ENCODE measurements at places on chromosomes 6 and 20.

DNA sequence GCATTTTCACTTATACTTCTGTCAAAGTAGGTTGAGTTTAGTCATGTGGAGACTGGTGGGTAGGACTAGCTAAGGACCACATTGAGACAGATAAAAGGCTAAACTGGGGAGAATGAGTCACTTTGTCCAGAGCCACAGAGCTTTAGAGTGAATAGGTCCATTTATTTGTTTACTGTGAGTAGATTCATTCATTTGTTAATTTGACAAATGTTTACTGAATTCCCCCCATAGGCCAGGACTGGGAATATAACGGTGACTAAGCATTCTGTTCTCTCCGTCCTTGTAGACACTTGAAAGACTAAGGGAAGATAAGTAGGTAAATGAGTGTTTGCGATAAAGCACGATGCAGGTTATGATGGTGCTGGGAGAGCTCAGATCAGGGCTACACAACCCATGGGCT is 699.7 kb upstream of the ID4 start:
- no peak for DNase-seq

DNA sequence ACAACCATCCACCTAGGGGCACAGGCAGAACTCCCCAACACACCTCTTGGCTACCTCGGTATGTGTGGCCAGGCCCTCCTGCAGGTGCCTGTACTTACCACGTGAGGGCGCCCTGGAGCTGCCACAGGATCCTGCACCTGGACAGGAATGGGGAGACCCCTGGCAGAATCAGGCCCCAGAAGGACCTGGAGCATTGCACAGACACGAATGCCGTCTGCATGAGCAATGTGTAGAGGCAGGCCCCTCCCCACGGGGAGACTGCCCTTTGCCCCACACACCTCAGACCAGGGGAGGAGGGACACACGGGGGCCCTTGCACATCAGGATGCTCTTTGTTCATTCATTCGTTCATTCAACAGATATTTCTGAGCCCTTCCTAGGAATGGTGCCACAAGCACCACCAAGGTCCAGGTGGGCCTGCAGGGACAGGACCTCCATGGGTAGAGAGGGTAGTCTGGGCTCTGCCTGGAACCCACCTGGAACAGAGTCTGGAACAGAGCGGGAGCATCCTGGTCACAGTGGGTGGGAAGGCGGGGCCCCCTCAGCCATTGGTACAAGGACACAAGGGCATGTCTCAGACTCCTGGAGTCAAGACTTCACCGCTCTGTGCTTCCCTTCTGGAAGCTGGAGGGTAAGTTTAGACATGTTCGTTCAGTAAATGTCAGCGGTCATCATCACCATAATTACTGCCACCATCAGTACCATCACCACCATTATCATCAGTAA is 32.3 kb downstream of the YTHDF1 start:
- peak; percentile 44 for DNase-seq

DNA sequence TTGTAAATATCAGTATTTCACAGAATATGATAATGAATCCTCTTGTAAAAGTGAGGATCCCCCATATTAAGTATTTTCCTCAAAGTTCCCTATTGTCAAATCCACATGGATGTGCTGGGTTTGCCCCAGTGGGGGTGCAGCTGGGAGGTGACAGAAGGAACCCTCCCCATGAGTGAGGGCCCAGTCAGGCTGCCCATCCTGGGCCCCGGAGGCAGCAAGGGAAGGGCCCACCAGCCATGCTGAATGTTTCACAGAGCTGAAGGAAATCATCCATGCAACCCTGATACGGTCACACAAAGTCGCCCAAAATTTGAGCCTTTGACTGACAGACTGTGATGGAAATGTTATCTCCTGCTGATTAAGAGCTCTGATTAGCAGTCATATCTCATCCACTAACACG is 39.7 kb downstream of the FRMD1 start:
- DNase-seq, result no peak

GRCh38 chr6:42093582-42094329 is 43.4 kb downstream of the TAF8 start:
- DNase-seq, result no peak

DNA sequence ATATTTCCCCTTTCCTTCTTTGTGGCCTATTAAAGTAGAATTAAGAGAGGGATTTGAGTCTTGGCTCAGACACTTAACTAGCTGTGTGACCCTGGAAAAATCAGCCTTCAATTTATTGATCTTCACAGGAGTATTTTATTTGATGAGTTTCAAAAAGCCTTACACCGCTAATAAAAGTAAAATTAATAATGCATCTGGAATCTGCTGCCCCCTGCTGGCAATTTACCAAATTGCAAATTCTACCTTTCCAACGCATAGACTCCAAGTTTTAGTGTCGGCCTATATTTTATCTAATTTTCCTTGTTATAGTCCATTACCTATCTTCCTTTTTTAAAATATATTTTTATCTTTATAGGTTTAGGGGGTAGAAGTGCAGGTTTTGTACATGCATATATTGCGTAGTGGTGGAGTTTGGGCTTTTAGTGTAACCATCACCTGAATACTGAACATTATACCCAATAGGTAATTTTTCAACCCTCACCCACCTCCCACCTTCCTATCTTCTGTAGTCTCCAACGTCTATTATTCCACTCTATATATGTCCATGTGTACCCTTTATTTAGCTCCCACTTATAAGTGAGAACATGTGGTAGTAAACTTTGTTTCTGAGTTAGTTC is 46.3 kb downstream of the GOPC start:
- peak; percentile 56 for DNase-seq

DNA sequence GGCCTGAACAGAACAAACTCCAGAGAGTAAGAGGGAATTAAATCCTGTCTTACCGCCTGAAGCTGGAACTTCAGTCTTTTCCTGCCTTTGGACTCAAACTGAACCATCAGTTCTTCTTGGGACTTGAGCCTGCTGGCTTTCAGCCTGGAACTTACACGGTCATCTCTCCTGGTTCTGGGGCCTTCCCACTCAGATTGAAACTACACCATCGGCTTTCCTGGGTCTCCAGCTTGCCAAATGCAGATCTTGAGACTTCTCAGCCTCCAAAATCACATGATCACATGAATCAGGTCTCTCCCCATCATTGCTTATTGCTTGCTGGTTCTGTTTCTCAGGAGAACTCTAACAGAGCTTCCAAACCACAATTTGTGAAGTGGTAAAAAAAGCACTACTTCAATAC is 276.3 kb downstream of the KIF16B start:
- DNase-seq, result no peak

DNA sequence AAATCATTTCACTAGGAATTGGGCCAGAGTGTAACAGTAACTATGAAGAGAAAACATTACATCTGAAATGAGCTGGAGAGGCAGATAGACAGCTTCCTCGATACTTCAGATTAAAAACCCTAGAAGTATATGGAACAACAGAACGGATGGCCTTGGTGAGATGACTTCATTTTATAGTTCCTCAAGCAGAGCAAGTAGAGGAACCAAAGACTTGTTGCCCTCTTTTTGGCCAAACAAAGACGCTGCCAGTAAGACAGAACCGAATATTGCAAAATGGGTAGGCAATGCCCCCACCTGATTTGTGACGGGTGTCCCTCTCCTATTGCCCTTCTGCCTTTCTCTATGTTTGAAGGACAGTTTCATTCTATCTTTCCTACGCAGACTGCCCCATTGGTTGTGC is 53.5 kb downstream of the AGPAT4 start:
- DNase-seq, result no peak

DNA sequence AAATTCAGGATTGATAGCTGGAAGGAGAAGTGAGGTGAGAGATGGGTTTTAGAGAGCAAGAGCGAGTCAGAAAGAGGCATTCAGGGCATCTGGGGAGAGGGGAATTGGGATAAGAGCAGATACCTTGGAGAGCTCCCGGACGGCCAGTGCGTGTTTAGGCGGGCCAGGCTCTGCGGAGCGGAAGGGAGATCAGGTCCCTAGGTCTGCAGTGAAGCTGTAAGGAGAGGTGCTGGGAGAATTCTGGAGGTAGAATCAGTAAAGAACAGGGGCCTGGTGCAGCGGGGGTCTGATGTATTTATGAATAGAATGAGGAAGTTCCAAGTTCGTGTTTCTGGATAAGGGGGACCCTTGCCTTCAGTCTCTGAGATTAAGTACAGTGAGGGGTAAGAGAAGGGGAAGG is 47.4 kb upstream of the FAM83D start:
- no peak for DNase-seq

DNA sequence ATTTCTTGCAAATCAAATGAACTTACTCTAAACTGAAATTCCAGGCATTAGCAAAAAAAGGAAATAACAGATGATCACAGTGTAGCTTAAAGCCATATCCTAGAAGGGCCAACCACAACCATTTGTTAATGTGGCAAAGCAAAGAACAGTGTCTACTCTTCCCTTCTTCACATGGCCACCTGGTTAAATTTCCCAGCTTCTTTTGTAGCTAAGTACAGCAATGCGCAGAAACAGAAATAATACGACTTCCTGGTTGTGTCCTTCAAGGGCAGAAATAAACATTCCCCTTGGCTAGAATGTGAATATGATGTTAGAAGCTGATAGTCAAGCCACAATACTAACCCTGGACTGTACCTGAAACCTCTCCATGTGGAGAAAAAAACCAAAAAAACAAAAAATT is 9.6 kb downstream of the SNX3 start:
- no peak for DNase-seq

DNA sequence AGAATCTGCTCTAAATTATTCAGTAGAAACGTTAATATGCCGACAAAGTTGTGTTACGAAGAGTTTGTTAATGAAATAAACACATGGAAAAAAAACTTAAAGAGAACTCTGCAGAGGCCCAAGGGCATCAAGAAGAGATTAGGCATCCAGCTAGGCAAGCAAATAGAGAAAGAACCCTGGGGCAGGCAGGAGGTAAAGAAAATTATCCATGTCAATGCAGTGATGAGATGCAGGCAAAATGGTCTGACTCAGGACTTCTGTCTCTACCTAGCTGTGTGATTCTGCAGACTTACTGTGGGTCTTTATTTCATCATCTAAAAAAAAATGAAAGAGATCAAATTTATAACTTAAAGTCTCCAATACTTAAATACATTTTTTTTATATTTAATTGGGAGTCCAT is 448.0 kb downstream of the HAO1 start:
- no peak for DNase-seq

DNA sequence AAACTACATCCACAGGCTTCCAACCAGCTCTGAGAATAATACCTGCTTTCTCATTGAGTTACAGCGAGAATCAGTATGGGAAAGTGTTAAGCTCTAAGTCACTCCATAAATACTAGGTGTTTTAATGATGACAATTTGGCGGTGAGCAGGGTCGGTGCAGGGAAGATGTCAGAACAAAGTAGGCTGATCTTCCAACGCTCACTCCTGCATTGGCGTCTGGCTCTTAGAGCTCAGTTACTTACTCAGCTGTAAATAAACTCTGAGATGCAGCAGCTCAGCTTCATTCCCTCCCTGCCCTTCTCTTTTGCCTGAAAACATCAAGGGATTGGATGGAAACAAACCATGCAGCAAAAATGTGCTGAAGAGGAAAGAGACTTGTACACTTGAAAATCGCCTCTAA is 102.5 kb upstream of the SPACA1 start:
- DNase-seq, result no peak

GRCh38 chr20:4702562-4703280 is 19.0 kb upstream of the PRND start:
- no peak for DNase-seq

DNA sequence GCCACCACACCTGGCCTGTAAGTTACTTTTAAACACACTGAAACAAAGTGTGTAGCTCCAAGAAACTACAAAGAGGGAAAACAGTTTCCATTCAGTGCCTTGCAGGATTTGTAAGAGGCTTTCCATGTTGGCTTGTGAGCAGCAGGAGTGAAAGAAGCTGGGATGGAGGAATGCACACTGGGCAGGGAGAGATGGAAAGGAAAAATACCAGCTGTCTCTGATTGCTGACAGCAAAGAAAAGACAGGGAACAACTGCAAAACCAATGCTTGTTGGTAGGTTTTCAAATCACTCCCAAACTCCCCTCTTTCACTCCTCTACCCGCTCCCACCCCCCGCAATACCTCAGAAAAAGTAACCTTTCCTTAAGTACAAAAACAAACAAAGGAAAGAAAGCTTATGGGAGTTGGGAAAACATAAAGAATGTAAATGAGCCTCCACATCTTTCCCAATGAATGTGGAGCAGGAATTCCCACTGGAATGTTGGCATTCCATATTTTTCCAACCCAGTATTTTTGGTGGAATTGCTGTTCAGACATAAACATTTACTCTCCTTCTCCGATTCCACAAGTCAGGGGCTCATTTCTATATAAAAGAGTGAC is 166.1 kb downstream of the THBS2 start:
- no peak for DNase-seq

- DNase-seq, result no peak
These were observed 8.5 kb downstream of the SYNGAP1 start for GRCh38 chr6:33428224-33428965.

DNA sequence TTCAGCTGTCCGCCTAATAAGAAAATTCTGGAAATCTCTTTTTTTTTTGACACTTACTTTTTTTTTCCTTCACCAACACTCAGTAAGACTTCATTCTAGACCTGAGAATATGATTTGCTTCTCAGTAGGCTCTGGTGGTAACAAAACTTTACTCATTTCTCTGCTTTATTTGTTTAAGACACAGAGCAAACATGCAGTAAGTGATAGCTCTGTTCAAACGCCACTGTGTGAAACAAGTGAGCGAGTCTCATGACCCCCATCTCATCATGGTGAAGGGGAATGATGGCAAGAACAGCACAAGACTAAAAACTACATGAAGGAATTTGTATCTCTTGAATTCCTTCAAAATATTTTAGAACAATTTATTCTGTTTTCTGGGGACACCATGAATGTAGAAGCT is 541.6 kb upstream of the POU3F2 start:
- DNase-seq, result no peak

DNA sequence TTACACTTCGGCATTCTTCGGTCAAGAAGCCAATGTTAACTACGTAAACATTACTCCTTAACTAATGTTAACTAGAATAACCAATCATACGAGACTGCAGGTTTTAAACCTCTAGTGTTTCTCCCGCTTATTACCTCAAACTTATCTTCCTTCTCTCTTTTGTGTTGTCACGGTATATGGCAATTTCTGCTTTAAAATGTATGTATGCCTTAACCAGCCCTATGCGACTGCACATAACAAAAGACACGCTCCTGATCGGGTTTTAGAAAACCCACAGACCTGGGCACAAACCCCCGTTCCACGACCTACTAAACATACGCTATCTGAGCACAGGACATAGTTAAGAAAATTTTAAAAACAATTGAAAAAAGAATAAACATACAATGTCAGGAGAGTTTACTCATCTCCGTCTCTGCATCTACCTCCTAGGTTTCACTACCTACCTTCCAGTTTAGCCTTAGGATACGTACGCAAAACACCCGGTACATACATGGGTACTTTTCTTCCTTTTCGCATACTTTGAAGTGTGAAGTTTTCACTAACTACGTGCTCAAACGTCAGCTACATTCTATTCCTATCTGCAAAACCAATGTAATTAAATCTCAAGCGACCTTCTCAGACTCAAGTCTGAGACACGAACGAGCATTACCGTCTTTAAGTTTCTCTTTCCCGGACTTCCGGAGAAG is 1.1 kb downstream of the CD164 start:
- DNase-seq, result no peak

GRCh38 chr6:166036316-166037095 is 131.1 kb downstream of the TBXT start:
- DNase-seq, result no peak
